Psoas muscle (tissue), 8 donors: ENCODE measurements at places on chromosomes 11 and 22. TPM values are rescaled to one million over a fixed set of nuclear protein-coding genes. Genes with fewer than 3 reads are reported as not detected.
A peak's percentile ranks its signal among the peaks of the same experiment; 100 is the strongest.

FBXO7 gene
- total RNA-seq: 28.2 TPM

TPBGL gene
- 0.11 TPM for total RNA-seq

KIF18A gene
- 0.46 TPM for total RNA-seq

CD248 gene
- 8.8 TPM for total RNA-seq

P2RX3 gene
- total RNA-seq: 0.47 TPM

TMPRSS5 gene
- total RNA-seq: 1.4 TPM

IGSF9B gene
- 0.87 TPM for total RNA-seq

APOBEC3H gene
- total RNA-seq: not detected

CATSPER1 gene
- total RNA-seq: not detected

- DNase-seq: no peak
These were observed 499.8 kb upstream of the CCDC90B start for GRCh38 chr11:83785942-83786341.

DNA sequence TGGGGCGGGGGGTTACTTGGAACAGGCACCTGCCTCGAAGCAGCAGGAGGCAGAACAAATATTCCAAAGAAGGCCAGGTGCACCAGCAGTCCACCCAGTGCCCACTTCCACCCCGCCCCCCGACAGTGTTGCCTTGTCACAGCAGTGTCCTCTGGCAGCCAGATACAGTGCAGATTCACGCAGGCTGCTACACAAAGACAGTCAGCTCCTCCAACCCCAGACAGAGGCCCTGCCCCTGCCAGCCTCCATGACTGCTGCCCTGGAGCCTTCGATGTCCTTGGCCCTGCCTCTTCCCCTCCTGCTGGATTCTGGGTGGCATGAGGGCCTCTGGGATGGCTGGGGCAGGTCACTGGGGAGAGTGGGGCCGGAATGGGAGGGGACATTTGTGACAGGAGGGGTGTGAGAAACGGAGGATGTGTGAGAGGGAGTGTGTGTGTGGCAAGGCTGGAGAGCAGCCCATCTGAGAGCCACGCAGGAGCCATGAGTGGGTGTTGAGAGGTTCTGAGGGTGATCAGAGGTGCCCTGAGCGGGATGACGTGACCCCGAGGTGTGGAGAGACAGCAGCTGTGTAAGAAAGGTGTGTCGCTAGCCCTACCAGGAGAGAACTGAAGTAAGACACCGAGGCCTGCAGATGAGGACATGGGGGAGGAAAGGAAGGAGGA lies 173.7 kb downstream of the CEP164 start:
- no peak for DNase-seq

DNA sequence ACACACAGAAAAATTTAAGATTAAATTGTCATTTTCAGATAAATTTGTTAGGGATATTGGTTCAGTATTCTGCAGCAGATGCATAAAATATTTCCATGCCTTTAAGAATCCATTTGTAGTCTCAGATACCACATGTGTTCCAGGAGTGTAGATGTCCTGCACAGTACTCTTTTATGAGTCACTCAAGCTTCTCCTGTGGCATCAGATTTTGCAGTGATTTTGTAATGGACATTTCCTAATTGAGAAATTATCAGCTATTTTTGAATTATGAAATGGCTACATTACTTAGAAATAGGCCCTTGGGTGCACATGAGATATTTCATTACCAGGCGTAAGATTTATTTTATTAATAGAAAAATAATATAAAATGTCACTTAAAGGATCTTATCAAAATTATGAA lies 18.9 kb downstream of the MMP3 start:
- no peak for DNase-seq

DNA sequence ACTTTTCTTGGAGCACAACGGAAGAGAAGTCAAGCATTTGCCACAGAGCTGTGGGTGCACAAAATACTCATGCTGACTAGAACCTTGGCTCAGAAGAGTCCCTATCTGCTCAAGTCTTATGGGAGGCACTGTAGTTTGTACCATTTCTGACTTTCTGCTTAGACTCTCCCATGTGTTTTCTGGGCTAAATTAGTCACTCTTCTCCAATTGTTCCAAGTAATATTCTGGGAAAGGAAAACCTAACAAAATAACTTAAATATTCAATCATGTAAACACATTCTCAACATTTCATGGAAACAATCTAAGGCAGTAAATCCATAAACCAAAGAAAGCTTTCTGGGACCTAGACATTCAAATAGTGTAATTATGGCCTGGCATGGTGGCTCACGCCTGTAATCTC lies 220.7 kb downstream of the SWAP70 start:
- no peak for DNase-seq

DNA sequence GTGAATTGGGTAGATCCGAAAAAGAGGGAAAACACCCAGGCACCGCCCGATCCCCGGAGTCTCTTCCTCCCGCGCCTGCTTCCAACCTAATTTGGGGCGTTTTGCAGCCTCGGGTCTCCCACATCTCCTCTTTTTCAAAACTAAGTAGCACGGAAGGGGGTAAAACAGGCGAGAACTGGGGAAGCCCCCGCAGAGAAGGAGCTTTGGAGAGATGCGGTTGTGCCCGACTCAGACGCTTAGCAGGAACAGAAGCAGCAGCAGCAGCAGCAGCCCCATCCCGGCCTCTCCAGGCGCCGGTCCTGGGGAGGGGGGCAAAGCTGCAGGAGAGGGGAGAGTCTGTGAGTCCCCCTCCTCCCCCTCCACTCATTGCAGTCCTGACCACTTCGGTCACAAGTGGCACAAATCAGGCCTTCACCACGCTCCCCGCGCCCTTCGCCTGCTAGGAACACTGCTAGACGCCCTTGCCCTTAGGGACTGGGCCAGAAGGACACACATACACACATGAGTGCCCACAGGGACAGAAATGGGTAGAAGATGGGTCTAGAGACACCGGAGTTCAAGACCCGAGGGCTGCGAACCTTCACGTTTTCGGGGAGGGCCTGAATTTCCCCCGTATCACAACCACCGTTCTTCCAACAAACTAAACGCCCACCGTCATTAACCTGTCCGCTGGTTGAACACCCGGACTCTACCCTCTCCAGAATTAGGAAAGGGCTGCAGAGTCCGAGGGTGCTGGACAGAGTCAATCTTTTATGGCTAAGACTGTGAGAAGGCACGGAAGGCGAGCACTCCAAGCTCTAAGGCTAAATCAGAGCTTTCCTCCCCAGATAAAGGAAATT lies 98.3 kb upstream of the HSD17B12 start:
- DNase-seq: no peak

- no peak for DNase-seq
These were observed 37.7 kb upstream of the BLID start for GRCh38 chr11:122153746-122154145.

- DNase-seq: no peak
These were observed 76.2 kb downstream of the SNX19 start for GRCh38 chr11:130839981-130840666.

DNA sequence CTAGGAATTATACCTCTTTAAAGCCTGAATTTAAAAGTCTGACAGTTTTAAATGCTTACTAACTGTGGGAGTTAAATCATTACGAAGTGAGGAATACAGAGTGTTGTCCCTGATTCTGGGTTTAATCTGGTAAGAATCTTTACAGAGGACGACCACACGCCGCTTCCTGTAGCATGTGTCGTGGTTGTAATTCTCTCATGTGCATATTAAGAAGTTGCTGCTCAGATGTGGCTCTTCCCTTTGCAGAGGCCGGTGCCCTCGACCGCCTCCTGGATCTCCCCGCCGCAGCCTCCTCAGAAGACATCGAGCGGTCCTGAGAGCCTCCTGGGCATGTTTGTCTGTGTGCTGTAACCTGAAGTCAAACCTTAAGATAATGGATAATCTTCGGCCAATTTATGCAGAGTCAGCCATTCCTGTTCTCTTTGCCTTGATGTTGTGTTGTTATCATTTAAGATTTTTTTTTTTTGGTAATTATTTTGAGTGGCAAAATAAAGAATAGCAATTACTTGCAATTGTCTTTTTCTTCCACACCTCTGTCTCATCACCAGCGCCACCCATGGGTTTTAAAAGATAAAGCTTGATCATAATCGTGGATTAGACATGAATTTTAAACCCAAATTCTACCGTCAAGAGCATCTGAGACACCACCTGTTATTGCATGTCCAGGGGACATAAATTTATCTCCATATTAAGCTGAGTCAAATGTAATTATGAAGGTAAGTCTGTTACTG lies 6.5 kb downstream of the GAL start:
- no peak for DNase-seq

DNA sequence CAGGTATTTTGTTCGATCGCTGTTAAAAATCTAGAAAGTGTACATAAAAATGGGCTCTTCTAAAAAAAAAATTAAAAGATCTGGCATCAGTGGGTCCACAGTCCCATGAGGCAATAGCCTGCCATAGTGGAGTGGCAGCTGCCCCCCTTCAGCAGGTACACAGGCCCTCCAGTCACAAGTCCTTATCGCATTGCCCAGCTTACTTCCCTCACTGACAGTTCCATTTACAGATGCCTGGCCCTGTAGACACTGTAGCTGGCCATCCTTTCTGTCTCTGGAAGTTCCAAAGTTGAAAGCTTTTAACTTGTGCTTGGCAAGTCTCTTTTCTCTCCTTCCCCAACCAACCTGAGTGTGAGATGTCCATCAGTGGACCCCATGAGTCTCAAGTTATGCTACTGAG lies 11.4 kb downstream of the ZNRF3 start:
- DNase-seq: no peak

DNA sequence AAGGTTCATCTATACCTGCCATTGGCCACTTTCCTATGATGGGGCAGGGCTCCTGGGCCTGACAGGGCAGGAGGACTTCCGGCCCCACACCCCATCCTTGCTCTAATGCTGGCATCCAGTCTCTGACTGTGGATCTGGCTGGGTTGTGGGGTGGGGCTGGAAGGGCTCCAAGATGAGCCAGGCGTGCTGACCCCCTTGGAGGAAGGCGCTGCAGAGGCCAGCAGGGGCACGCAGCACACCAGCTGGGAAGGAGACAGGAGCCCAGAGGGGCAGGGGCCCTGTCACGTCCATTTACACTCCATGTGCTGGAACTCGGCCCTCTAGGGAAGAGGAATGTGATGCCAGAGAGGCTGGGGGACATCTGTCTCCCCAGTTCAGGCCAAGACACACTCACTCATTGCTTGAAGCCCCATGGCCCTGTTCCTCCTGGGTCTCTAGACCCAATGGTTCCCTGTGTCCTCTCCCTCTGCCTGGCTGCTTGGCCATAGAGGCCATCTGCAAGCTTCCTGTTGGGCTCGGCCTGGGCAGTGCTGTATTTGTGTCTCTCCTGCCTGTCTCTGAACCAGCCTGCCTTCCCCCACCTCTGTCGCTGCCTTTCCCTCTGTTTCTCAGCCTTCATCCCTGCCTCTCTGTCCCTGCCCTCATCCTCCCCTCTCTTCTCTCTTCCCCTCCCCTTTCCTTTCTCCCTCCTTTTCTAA lies 67.5 kb upstream of the NECTIN1 start:
- no peak for DNase-seq

DNA sequence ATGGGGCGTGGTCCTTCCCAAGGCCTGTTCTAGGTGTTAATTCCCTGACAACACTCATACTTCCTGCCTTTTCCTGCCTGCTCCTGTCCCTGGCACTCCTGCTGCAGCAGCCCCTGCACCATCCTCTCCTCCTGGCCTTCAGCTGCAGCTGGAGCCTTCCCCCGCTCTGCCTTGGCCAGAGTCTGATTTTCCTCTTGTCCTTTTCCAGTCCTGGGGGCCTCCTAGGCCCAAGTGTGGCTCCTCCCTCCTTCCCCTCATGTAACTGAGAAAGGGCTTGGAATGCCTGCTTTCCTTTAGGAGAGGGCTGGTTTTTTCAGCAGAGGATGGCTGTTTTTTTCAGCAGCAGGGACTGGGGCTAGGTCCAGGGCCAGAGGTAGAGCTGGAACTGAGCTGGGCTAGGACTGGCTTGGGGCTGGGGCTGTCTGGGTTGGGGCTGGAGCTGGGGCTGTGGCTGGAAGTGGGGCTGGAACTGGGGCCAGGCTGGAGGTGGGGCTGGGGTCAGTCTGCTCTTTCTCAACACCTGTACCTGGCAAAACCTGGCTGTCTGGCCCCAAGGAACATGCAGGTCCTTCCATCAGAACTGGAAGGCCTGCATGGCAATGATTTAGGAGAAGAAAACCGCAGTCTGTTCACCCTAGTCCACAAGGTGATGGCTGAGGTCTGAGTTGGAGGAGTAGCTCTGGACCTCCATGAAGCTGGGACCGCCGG lies 23.6 kb downstream of the ZC3H7B start:
- no peak for DNase-seq

- DNase-seq: no peak
These were observed 10.7 kb upstream of the CD5 start for GRCh38 chr11:61091373-61092279.

GRCh38 chr22:44014241-44014640 lies 9.9 kb upstream of the PARVB start:
- DNase-seq: no peak

DNA sequence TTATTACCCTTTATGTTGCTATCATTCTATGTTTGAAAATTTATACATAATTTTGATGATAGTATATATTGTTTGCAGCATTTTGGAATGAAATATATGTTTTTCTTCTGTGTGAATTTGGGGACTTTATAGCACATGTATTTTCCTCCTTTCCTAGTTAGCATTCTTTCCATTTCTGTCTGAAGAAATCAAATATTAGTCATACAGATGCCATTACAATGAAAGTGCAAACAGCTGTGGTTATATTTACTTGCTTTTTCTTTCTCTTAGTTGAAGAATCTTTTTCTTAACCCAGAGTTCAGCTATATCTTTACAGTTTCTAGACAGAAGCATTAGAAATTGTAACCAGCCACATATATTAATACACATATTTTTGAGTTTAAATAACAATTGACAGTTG lies 753.1 kb upstream of the ARHGAP42 start:
- no peak for DNase-seq

GRCh38 chr11:122803716-122804115 lies 34.6 kb upstream of the CRTAM start:
- DNase-seq: no peak

DNA sequence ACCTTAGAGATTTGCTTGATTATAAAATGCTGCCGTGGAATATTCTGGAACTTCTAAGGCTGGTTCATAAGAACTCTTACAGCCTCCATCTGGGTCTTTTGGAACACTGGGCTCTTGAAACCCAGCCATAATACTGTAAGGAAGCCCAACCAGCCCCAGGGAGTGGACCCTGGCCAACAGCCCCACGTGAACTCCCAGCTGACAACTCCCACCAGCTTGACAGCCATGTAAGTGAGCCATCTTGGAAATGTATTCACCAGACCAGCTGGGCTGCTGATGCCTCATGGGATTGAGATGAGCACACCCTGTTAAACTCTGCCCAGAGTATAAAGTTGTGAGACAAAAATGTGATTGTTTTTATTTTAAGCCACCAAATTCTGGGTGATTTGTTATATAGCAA lies 378.7 kb upstream of the RAG2 start:
- DNase-seq: peak; percentile 16

GRCh38 chr11:70467201-70468085 lies 69.1 kb downstream of the CTTN start:
- peak; percentile 53 for DNase-seq

GRCh38 chr11:110891411-110891810 lies 179.2 kb upstream of the ARHGAP20 start:
- no peak for DNase-seq

- DNase-seq: no peak
These were observed 1091.8 kb downstream of the TBC1D22A start for GRCh38 chr22:47854251-47854650.

- DNase-seq: no peak
These were observed 216.3 kb downstream of the FAT3 start for GRCh38 chr11:92440701-92441442.
